ENCODE measurements at places on chromosomes 6 and 20.
A peak's percentile ranks its signal among the peaks of the same experiment; 100 is the strongest.

DNA sequence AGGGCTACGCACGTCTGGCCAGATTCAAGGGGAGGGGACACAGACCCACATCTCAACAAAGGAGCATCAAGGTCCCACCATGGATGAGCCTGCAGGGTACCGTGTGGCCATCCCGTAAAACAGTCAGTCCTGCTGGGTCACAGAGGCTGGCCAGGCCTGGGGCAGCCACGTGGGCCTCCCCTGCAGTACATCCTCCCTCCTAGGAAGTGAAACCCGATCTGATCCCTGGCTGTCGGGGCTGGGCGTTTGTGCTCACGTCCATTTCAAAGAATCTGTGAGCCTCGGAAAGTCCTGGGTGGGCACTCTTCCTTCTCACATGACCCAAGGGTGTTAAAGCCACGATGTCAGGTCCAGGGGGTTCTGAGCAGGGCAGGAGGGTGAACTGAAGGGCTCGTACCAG, 14.3 kb downstream of the SULF2 start:
- DNase-seq, result no peak

DNA sequence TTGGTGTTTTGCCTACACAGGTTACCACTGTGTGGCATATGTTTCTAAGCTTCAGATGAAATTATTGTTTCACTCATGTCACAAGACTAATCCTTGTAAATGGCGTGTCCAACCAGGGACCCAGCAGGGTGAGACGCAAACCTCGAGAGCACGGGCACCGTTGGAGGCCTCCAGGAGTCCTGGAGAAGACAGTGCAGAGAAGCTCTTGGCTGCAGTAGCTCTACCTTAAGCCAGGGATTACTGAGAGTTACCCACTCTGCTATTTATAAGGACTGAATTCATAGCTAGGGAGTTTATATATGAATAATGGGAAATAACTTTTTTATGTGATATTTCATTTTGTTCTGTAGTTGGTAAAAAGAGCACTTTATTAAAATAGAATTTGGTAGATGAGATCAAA, 137.4 kb downstream of the SLC24A3 start:
- no peak for DNase-seq

GRCh38 chr6:169774347-169774746, 22.9 kb downstream of the ERMARD start:
- DNase-seq, result no peak

DNA sequence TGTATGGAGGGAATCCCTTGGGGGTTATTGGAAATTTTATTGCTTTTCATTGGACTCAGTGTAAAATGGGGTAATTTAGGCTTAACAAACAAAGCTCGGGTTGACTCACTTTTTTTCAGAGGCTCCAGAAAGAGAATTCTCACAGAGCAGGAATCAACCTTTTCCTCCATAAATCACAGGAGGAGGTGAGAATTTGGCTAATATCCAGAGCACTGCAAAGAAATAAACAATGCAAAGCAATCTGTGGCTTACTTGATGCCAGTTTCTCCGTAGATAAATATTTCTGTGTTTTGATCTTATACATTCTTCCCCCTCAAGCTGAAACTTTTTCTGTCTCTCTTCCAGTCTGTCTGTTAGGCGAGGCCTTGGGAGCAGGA, 176.6 kb downstream of the TSHZ2 start:
- DNase-seq, result no peak

DNA sequence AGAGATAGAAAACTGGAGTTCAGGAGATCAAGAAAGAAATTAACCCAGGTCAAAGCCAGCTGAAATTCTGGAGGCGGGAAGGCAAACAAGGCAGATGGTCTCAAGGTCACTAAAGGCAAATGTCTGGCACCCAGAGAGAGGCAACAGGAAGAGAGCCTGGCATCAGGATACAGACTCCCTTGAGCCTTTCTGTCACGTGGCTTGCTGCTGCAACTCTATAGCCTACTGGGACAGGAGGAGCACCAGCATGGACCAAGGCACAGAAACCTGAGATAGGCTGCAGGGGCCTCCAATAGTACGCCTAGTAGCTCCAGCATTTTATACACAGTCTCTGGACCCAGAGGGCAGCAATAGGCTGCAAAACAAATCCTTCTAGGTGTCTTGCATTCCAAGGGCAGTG, 75.1 kb downstream of the SEL1L2 start:
- no peak for DNase-seq

GRCh38 chr6:84224251-84224650, 3.2 kb downstream of the CEP162 start:
- DNase-seq, result peak; percentile 67

- no peak for DNase-seq
Measured at GRCh38 chr6:167800549-167800948, 26.2 kb upstream of the AFDN start.

- DNase-seq, result no peak
Measured at GRCh38 chr6:22149096-22149495, 147.7 kb downstream of the PRL start.

GRCh38 chr6:170308761-170309160, 2.2 kb downstream of the FAM120B start:
- no peak for DNase-seq

DNA sequence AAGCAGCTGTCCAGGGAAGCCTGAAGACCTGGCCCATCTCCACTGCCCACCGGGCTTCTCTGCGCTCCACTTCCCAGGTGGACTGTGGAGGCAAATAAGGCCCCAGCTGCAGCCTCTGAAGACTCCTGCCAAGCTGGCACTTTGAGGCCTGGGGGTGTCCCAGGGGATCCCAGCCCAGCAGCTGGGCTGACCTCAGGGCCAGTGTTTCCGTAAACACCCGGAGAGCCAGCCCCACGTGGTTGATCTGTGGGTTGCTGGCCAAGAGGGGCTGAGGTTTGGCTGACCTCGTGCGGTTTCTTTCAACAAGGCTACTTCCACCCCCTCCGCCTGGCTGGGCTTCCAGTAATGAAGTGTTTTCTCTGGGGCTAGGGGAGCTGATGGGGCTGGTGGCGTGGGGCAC, 12.4 kb upstream of the CCN5 start:
- peak; percentile 83 for DNase-seq

- no peak for DNase-seq
Measured at GRCh38 chr6:62714112-62714511, 428.1 kb upstream of the KHDRBS2 start.

DNA sequence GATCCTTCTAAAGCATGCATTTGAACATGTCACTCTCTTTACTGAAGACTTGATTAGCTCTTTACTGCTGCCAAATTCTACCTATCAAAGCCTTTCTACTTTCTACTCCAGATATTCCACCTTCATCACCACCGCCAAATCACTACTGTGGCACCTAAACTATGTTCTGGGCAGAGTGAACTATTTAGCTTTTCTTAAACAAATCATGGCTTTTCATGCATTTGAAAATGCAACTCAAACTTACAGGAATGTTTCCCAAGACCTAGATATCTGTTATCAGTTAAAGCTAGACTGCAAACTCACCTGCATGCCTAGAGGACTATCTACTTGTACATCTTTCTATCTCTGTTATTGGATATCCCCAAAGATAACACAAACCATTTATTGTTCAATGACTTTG, 109.3 kb downstream of the MAFB start:
- DNase-seq, result no peak

DNA sequence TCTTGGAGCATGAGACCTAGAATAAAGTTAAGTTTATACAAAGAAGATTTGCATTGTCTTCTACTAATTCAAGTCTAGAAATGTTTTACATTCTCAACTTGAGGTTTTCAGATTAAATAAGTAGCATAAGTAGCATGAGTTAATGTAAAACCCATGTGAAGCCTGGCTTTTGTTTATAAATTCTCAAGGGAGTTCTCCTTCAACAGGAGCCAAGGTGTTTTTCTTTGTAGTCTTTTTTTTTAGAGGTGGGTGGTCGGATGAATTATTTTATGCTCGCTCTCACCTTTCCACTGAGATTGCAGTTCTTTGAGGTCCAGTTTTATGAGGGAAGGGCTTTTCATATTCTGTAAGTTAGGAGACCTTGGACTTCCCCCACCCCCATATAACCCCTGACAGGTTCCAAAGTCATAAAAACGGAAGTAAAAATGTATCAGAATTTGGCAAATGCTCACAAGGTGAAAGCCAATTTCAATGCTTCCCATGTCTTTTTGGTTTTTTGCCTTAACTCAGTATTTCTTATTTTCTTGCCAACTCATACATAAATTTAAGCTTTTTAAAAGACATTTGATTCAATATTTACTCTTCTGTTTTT, 244.3 kb upstream of the ASCC3 start:
- no peak for DNase-seq

- peak; percentile 80 for DNase-seq
Measured at GRCh38 chr20:48025661-48026060, 240.4 kb upstream of the SULF2 start.

GRCh38 chr6:130129762-130130246, 92.9 kb downstream of the SAMD3 start:
- peak; percentile 39 for DNase-seq

DNA sequence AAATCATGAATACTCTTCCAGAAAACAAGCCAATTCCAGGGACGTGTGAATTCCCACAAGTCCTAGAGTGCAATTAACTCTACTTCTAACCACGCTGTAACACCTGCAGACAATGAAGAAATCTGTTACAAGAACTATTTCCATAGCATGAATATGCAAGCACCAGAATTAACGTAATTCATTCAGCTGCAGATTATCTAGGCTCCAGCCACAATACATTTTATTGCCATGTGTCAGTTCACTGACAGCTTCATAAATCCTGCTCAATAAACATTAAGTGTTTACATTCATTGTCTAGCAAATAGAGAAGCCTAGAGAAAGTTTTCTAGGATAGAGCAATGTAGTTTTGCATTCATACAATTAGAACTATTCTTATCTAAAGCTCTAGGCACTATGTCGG, 1348.5 kb downstream of the GRIK2 start:
- DNase-seq, result no peak

- no peak for DNase-seq
Measured at GRCh38 chr6:13373488-13373886, 45.1 kb upstream of the TBC1D7 start.

DNA sequence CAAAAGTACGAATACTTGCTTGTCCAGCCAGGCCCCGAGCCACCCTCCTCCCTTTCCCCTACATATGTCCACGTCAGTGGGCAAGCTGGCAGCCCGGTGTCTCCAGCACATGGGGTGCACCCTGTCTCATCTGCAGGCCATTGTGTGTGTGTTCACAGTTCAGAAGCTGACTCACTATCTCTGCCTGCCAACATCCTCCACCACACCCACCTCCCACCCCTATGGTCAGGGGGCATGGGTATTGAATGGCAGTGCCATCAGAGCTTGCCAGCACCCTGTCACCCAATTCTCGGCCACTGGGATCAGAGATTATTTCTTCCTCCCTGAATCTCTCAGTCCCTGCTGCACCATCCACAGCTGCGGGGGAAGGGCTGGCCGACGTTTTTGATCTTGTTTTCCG, 195.7 kb downstream of the FARS2 start:
- DNase-seq, result no peak

DNA sequence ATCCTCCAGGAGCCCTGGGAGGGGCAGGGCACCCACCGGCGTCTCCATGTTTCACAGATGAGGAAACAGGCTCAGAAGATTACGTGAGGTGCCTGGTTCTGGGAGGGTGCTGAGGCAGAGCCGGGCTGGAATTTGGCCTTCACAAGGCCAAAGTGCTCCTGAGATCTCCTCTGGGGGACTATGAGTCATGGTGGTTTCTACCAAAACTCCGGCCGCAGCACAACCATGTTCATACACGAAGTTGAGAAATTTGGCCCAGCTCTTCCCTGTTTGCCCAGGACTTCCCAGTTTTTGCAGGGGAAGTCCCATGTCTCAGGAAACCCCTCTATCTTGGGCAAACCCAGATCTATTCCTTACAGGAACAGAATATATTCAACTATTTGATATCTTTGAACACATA, 172.9 kb upstream of the CDYL start:
- peak; percentile 82 for DNase-seq

Measured in fibroblast of skin of scalp (primary cell).